Activated naive CD4-positive, alpha-beta T cell treated with anti-CD3 and anti-CD28 coated beads, Interleukin-2, amount 10 ng/mL, durations not matched to agents 5 hours and 36 hours (primary cell): ENCODE measurements at places on chromosomes 4 and X. TPM values are rescaled to one million over a fixed set of nuclear protein-coding genes. Genes with fewer than 3 reads are reported as not detected.

Gene SLITRK4
- not detected for total RNA-seq

Gene TNMD
- total RNA-seq, result not detected

Gene NUP62CL
- 1.9 TPM for total RNA-seq

Gene FHDC1
- 0.12 TPM for total RNA-seq

Gene UGT2B17
- total RNA-seq, result not detected

Gene MFAP3L
- total RNA-seq, result not detected

Gene NPFFR2
- not detected for total RNA-seq

Gene GSX2
- not detected for total RNA-seq

Gene RHOXF2B
- not detected for total RNA-seq

Gene HMX1
- not detected for total RNA-seq

Gene GLRA3
- not detected for total RNA-seq

Gene USO1
- 41.8 TPM for total RNA-seq

Gene ADH4
- not detected for total RNA-seq
